ENCODE measurements at places on chromosomes 4 and X. TPM values are rescaled to one million over a fixed set of nuclear protein-coding genes. Genes with fewer than 3 reads are reported as not detected.

GRCh38 chr4:7157666-7158065, 34.7 kb upstream of the SORCS2 start:
- no peak for DNase-seq

- DNase-seq: no peak
Measured at GRCh38 chr4:20431543-20431951, 179.8 kb downstream of the SLIT2 start.

DNA sequence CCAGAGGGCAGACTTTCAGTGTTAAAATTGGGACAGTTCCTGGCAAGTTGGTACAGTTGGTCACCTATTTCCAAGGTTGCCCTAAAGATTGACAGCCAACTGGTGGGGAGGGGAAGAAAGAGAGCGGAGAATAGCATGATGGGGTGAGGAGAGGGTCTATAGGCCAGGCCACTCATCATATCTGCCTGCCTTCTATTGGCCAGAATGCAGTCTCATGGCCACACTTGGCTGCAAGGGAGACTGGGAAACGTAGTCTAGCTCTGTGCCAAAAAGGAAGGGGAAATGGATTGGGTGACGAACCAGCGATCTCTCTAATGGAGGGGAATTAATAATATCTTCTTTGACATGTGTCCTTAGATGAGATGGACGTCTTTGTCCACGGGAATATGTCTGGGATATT, 197.4 kb upstream of the ATP6AP2 start:
- no peak for DNase-seq

GRCh38 chrX:79081895-79082512, 62.5 kb upstream of the GPR174 start:
- DNase-seq: peak; percentile 28

DNA sequence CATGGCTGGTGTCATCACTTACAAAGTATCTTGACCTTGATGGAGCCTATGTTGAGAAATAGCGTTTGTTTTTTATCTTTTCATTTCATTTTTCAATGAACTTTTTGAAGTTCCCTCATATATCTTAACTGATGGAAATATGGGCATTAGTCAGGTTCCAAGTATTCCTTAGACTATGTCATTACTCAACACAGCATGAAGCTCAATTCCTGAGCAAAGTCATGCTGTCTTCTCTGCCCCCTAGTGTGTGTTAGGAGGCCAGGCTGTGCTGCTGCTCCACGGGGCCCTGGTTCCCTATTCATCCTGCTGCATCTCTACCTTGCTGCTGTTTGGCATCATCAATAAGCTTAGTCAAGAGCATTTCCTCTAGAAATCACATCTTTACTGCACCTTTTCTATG, 40.9 kb downstream of the GPR143 start:
- no peak for DNase-seq

DNA sequence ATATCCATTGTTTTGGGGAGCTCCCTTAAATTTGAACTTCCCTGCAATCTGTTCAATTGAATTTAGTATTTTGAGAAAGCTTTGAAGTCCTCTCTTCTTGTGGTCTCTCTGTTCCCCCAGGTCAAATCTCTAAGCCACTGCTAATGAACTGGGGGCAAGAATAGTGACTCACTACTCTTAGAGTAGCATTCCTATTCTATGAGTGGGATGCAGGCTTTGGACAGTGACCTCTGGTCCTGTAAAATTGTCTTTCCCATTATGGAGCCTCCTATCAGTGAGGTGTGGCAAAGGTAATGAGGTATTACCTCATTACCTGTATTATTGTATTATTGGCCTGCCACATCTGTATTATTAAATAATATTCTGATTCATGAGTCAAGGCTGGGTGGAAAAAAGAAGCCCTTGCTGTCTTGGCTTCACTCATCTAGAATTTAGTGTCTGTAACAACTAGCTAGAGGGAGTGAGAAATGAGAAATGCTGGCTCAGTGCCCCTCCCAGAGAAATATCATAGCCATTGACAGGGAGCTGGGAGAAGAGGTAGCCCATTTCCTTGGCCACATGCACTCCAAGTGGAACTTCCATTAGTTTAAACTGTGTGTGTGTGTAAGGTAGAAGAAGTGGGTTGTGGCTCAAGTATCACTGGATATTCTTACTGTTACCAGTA, 393.9 kb upstream of the CTSO start:
- no peak for DNase-seq

DNA sequence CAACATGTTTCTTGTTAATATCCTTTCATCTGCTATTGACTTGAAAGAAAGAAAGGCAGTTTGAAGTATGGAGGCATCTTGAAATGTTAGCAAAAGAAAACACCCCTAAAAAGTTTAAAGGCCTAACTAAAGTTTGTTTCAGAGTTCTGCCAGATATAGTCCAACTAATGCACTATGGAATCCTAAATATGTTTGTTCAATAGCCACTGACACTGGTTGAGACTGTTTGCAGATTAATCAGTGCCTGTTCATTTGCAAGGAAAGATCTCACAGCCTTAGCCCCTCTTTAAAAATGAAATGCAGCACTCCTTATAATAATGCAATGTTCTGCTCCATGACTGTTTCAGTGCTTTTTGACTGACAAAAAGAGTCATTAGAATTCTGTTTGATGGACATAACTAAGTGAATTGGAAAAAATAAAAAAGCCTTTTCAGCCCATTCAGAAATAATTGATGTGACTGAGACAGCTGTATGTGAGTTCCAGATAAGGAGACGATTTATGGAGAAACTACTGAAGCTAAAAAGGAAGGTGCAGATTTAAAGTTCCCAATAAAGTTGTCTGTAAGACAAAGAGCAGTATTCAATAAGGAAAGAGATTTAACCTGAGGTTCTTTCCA, 192.0 kb downstream of the PCDH7 start:
- no peak for DNase-seq

DNA sequence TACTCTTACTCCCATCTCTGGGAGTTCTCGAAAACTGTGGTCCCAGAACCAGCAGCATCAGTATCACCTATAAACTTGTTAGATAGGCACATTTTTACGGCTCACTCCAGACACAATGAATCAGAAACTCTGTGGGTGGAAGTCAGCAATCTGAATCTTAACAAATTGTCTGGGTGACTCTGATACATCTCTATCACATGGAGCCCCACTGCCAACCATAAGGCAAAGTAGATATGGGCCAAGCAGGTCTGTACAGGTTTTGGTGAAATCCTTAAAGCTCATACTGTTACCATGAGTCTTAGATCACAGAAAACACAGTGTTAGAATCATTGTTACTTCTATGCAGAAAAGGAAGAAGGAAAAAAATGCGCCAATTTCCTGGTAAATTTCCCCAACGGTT, 122.5 kb upstream of the HCCS start:
- DNase-seq: no peak

DNA sequence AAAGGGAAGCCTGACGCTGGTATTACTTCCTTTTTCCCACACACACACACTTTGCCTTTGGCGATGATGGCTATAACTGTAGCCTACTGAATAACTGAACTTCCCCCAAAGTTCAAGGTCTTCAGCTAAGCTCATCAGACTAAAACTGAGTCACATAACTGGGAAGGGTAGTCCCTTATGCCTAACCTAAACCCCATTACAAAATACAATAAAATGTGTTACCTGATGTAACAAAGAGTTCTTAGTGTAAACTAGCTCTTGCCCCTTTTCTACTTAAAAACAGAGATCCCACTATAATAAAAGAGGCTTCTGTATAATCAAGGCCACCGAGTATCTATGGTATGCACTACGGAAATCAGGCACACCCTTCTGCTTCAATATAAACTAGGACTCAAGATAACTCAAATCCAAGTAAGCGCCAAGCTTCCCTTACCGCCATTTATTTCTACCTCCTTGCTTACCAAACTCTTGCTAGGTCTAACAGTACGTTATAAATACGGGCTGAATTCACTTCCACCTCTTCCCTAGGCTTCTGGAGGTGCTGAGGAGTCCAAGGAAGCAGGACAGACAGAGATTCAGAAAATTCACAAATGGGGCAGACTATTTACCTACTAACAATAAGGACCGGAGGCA, 2.4 kb downstream of the OTUD4 start:
- peak; percentile 33 for DNase-seq

- no peak for DNase-seq
Measured at GRCh38 chr4:177051473-177052060, 258.1 kb upstream of the NEIL3 start.

- no peak for DNase-seq
Measured at GRCh38 chr4:165953181-165953580, 80.1 kb downstream of the TLL1 start.

- DNase-seq: no peak
Measured at GRCh38 chr4:38233727-38234480, 273.7 kb downstream of the PTTG2 start.

GRCh38 chrX:24902806-24903205, 113.0 kb downstream of the ARX start:
- no peak for DNase-seq

- no peak for DNase-seq
Measured at GRCh38 chrX:44705817-44706551, 137.8 kb upstream of the DUSP21 start.

The CT47B1 gene
- not detected for polyA plus RNA-seq

The RAB33A gene
- polyA plus RNA-seq: 1.4 TPM

The TRPC5OS gene
- polyA plus RNA-seq: not detected

The PRKG2 gene
- 6.3 TPM for polyA plus RNA-seq

The FRG2 gene
- polyA plus RNA-seq: 0.06 TPM

The SYNPO2 gene
- 4.3 TPM for polyA plus RNA-seq

The TMPRSS11B gene
- polyA plus RNA-seq: 0.16 TPM

The SOD3 gene
- 13.2 TPM for polyA plus RNA-seq
